ENCODE measurements at places on chromosomes 3 and 15.
A peak's percentile ranks its signal among the peaks of the same experiment; 100 is the strongest.

DNA sequence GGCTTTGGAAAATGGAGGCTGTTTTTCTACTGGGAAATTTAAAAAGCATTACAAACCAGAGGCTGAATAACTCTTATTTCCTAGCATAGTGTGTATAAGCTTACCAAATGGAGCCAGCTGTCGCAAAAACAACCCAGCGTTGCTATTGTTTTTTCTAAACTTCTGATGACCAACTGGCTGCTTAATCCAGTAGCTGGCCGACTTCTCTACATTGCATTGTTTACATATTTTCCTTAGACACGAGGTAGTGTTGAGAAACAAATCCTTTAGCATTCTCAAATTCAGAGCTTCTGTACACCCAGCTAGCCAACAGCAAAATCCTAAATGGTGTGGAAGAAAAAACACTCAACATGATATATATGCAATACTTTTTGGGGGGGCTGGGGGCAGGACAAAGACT lies 161.0 kb upstream of the ADAMTS9 start:
- DNase-seq, result peak; percentile 9

- no peak for DNase-seq
These were observed 71.3 kb upstream of the CTXND1 start for GRCh38 chr15:80323285-80323684.

DNA sequence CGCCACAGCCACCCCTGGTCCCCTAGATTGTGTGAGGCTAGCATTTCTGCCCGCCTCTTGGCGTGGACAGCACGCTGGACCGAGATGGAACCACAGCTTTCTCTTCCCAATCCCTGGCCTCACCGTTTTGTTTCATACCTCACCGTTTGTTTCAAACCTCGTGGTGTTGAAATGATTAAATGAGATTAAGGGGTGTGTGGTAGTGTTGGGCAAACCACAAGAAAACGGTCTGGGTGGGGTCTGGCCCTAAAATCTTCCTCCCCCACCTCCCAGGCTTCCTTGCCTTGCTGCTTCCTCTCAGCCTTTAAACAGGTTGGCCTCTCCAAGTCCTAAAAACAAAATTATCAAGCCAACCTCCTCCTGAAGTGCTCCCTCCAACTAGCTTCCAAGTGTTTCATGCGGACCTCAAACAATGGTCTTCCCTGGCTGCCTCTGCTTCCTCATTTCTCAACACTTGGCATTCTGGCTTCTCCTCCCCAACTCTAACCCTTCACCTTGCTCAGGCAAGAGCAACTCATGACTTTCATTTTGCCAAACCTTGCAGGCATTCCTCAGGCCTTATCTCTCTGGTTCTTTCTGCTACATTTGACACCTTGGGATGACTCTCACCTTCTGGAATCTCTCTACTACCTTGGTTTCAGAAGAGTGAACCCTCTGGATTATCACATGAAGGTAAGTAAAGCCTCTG lies 1.4 kb upstream of the ATP13A3 start:
- no peak for DNase-seq

GRCh38 chr15:29968895-29969561 lies 113.7 kb upstream of the GOLGA8J start:
- DNase-seq, result no peak

DNA sequence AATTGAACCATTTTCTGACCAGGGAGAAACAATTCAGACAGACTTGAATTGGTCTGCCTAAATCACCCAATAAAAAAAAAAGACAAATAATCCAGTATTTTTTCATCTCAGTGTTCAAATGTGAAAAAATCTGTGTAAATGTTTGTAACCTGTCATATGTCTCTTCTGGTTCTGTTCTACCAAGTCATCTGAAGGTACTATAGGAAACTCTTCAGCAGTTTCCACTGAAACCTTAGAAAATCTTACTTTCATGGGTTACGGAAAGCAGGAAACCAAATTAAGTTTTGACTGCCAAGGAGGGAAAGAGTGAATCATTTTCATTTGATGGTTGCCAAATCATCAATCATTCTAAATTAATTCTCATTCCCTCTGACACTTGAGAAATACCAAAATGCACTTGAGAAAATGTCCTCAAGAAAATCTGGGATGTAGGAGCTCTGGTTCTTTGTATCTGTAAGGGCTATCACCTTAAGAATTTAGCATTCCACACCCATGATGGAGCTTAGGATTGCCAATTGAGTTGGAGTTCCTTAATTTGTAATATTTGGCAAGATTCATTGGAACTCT lies 278.2 kb upstream of the KCNH8 start:
- no peak for DNase-seq

All from transverse colon (tissue), 4 donors.